Neural crest cell (in vitro differentiated cells): ENCODE measurements at places on chromosomes 1 and 21. TPM values are rescaled to one million over a fixed set of nuclear protein-coding genes. Genes with fewer than 3 reads are reported as not detected.

Gene PLA2G2F
- not detected in 2 replicates for total RNA-seq

Gene C1orf21
- 29.8 and 32.5 TPM in 2 replicates for total RNA-seq

Gene TNFRSF1B
- 3.1 and 3.3 TPM in 2 replicates for total RNA-seq

- H3K4me1 ChIP-seq, result peaks cover 35% of the 10 kb centered on the region
- H3K27ac ChIP-seq, result no peak overlapping the region
- no peak for DNase-seq
- no peaks in the 10 kb centered on the region for H3K36me3 ChIP-seq
- no peaks in the 10 kb centered on the region for H3K27me3 ChIP-seq
- H3K4me3 ChIP-seq, result no peak overlapping the region
These were observed 5.1 kb downstream of the DISC1 start for GRCh38 chr1:231631717-231632116.

GRCh38 chr1:181190364-181191035 lies 102.0 kb downstream of the IER5 start:
- no peak overlapping the region for H3K27ac ChIP-seq
- H3K27me3 ChIP-seq, result peaks cover 53% of the 10 kb centered on the region
- no peak overlapping the region for H3K4me3 ChIP-seq
- no peaks in the 10 kb centered on the region for H3K4me1 ChIP-seq
- DNase-seq, result no peak
